ENCODE measurements at places on chromosomes 16 and 17. TPM values are rescaled to one million over a fixed set of nuclear protein-coding genes. Genes with fewer than 3 reads are reported as not detected.

The FBXL19 gene
- total RNA-seq: 38.0 TPM

The TACO1 gene
- 31.7 TPM for total RNA-seq

The IL17C gene
- not detected for total RNA-seq

The WSCD1 gene
- total RNA-seq: 45.7 TPM

The DCTN5 gene
- total RNA-seq: 80.8 TPM

The CES5A gene
- total RNA-seq: not detected

The BTBD17 gene
- total RNA-seq: not detected

The DPEP3 gene
- total RNA-seq: not detected

The TOB1 gene
- total RNA-seq: 12.9 TPM

The TP53TG3F gene
- not detected for total RNA-seq

The MATCAP1 gene
- 45.8 TPM for total RNA-seq

The TRPV3 gene
- total RNA-seq: not detected

The TIMP2 gene
- total RNA-seq: 280 TPM

The QPRT gene
- 0.44 TPM for total RNA-seq

The TMEM256 gene
- 67.4 TPM for total RNA-seq

The KRTAP16-1 gene
- total RNA-seq: not detected

The SAT2 gene
- 52.5 TPM for total RNA-seq

The PPP1R27 gene
- not detected for total RNA-seq

The GRAPL gene
- total RNA-seq: 55.1 TPM

The ALOX15B gene
- not detected for total RNA-seq

The NPIPB2 gene
- 15.4 TPM for total RNA-seq

The SEPTIN1 gene
- total RNA-seq: 1.2 TPM

The CCDC200 gene
- not detected for total RNA-seq

The NATD1 gene
- 7.2 TPM for total RNA-seq

The TEKT1 gene
- total RNA-seq: not detected

The SUZ12 gene
- 30.9 TPM for total RNA-seq

The TMEM92 gene
- not detected for total RNA-seq

The KCNJ12 gene
- total RNA-seq: 0.51 TPM

The PSME3IP1 gene
- 91.8 TPM for total RNA-seq

The PRDM7 gene
- not detected for total RNA-seq

The TP53TG3B gene
- not detected for total RNA-seq

The TMED6 gene
- total RNA-seq: 1.2 TPM

The NHLRC4 gene
- 0.30 TPM for total RNA-seq

The STUB1 gene
- 105 TPM for total RNA-seq

The TBC1D3H gene
- total RNA-seq: not detected

The RUNDC3A gene
- total RNA-seq: not detected

The CSH2 gene
- total RNA-seq: not detected

The ABCC6 gene
- total RNA-seq: 0.95 TPM

The TAC4 gene
- total RNA-seq: not detected

The KRT39 gene
- not detected for total RNA-seq

The MTSS2 gene
- 42.3 TPM for total RNA-seq

The CD300LG gene
- total RNA-seq: not detected

The CMTM2 gene
- not detected for total RNA-seq

The MYH8 gene
- total RNA-seq: not detected

The ITGAD gene
- not detected for total RNA-seq

The KRT33B gene
- total RNA-seq: not detected

The DGKE gene
- total RNA-seq: 22.9 TPM

The MPP2 gene
- total RNA-seq: 1.6 TPM

The KRT15 gene
- 2.8 TPM for total RNA-seq

The TRIM37 gene
- total RNA-seq: 41.9 TPM

The KCTD19 gene
- 0.44 TPM for total RNA-seq

The SALL1 gene
- total RNA-seq: not detected

The NPIPA5 gene
- total RNA-seq: 11.3 TPM

The CORO6 gene
- 7.8 TPM for total RNA-seq

The GFOD2 gene
- total RNA-seq: 47.5 TPM

The GALR2 gene
- total RNA-seq: not detected

The CRHR1 gene
- not detected for total RNA-seq

The TUFM gene
- 186 TPM for total RNA-seq

The SMTNL2 gene
- not detected for total RNA-seq

Data from endothelial cell of umbilical vein (primary cell).